ENCODE measurements at places on chromosomes 6 and 20. TPM values are rescaled to one million over a fixed set of nuclear protein-coding genes. Genes with fewer than 3 reads are reported as not detected.

Gene BYSL
- 9.0 TPM for total RNA-seq

Gene ASIP
- 32.6 TPM for total RNA-seq

Gene TBX18
- total RNA-seq: 3.5 TPM

- no peak for DNase-seq
Measured at GRCh38 chr6:159110013-159110412, 59.2 kb upstream of the FNDC1 start.

- peak; percentile 53 for DNase-seq
Measured at GRCh38 chr6:7108964-7109836, 1.4 kb downstream of the RREB1 start.

DNA sequence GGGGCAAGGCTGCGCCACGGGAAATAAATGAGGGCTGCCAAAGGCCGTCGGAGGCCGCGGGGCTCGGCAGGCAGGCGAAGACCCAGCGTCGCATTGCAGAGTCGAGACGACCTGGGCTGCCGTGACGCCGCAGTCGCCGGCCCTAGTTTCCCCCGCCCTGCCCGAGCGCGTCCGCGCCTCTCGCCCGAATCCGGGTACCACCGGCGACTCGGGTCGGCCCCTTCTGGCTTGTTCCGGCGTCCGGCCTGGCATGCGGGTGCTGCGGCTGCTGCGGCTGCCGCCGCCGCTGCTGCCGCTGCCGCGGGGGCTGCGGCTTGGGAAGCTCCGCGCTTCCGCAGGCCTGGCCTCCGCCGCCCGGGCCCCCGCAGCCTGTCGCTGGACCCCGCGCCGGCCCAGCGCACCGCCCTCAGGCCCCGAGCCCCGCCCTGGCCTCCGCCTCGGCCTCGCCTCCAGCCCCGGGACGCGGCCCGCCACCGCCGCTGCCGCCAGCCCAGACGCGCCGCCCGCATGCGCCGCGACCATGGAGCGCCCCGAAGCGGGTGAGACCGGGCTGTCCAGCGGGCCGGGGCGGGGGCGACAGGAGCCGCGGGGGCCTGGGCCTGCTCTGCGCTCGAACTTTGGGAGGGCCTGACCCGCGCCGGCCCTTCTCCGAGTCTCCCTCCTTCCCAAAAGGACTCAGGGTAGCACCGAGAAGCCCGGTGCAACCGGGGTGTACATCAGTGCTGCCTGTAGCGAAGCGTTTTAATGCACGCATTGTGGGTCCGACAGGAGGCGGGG lies at the start of gene AKAP7:
Gene AKAP7, plus strand, starts transcription at position 224 of the 777 bp plus-strand sequence. Its CDS starts 297 bp downstream, at position 521.
- DNase-seq: peak; percentile 82

- no peak for DNase-seq
Measured at GRCh38 chr6:42152024-42152423, 9.6 kb upstream of the C6orf132 start.

DNA sequence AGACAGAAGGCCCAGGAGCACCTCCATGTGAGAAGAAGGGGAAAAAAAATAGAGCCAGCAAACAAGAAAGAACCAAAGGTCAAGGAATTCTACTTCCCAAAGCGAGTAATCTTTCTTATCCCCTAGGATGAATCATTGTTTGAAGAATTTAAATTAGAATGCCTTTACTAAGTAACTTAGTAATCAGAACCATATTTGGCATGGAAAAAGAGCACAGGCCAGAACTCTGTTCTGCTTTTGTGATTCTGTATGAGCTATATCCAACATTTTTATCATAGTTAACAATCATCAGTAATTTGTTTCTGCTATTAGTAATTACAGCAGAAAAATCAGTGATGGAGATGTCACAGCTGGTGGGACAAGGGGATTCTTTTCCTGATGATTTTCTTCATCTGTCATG lies 228.8 kb upstream of the FAM83B start:
- DNase-seq: no peak

DNA sequence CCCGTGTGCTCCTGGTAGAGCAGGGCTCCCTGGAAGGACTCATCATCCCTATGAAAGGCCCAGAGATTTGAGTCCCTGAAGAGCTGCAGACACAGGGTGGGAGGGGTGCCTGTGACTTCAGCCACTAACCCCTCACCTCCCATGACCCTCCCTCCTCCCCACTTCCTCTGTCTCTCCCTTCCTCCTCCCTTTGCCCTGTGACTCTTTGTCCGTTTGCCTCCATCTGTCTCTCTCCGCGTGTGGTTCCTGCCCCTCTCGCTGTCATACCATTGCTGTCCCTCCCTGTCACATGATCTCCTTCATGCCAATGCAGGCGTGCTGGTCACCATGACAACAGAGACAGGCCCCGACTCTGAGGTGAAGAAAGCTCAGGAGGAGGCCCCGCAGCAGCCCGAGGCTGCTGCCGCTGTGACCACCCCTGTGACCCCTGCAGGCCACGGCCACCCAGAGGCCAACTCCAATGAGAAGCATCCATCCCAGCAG lies 19.0 kb downstream of the EPB41L1 start:
- DNase-seq: no peak

DNA sequence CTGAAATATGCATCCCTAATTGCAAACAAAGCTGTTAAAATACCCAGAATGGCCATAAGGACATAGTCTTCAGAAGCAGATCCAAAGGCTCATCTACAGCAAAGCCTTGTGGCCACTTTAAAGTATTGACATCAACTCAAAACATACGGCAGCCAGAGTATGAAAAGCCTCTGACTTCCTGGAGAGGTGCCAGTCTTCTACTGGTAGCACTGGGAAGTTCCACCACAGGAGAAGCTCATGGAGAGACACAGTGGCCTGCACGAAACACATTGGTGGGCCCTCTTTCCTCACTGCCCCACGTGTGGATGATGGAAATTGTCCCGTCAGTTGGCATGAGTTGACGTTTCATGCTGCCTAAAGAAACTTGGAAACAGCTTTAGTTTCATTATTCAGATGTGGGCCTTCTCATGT lies 202.6 kb upstream of the HEY2 start:
- no peak for DNase-seq

GRCh38 chr6:125640441-125641150 lies 108.8 kb upstream of the HEY2 start:
- DNase-seq: no peak

All from left ventricle myocardium inferior (tissue), 1 donor.